Hematopoietic multipotent progenitor cell treated with erythropoietin and hydrocortisone succinate and interleukin-3 and kit ligand, for 17 days (in vitro differentiated cells): ENCODE measurements at places on chromosomes 3 and 15.

GRCh38 chr3:33179132-33179531 is 39.5 kb downstream of the SUSD5 start:
- no peak for DNase-seq

- no peak for DNase-seq
Measured at GRCh38 chr15:89728254-89728653, 22.8 kb downstream of the MESP1 start.

DNA sequence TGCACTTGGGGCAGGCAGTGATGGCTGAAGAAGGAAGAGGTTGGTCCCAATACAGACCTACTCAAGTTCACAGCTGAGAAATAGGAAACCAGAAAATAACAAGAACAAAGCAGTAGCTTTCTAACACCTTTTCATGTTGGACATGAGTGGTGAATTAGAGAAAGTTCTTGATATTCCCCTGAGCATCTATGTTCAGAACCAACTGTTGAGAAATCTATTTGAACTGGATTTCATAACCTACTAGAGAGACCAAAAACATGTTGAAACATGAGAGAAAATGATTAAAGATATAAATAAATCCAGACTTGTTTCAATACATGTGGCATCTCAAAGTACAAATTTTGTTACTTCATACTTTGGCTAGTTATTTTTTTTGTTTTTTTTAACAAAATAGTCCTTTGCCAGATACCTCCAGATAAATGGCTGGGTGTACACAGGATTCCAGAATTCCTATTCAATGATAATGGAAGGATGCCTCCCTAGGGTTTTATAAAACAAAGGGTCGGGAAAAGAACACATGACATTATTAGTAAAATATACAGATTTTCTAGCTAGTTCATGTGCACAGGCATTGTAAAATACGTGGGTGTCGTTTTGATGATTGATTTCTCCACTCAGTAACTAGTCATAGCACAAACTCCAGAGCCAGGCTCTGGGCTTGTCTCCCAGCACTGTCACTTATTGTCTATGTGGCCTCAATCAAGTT is 34.4 kb upstream of the TNFSF10 start:
- DNase-seq = no peak

GRCh38 chr15:83588441-83588840 is 65.5 kb upstream of the ADAMTSL3 start:
- no peak for DNase-seq

DNA sequence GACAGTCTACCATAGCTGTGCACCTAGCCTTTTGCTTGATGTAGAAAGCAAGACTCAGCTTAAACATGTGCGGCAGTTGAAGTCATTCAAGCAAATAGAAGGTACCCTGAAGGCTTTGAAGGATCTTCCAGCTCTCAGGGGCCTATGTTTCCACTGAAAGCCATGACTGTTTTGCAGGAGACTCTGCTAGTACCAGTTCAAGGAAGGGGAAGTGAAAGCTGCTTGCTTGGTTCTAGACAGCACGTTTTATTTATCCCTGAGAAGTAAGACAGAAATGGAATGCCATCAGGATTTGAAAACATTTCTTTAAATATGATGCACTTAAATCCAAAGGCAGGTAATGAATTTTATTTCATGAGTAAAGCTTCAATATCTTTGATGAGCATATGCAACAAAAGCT is 311.4 kb downstream of the PDCD6IP start:
- no peak for DNase-seq

GRCh38 chr3:170603770-170604510 is 18.1 kb upstream of the SLC7A14 start:
- no peak for DNase-seq

DNA sequence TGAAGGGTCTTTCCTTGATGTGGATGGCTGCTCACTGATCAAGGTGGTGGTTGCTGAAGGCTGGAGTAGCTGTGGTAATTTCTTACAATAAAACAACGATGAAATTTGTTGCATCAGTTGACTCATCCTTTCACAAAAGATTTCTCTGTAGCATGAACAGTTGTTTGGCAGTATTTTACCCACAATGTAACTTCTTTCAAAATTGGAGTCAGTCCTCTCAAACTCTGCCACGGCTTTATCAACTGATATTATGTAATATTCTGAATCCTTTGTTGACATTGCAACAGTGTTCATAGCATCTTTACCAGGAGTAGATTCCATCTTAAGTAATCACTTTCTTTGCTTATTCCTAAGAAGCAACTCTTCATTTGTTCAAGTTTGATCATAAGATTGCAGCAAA is 252.6 kb downstream of the UBE2E2 start:
- no peak for DNase-seq

DNA sequence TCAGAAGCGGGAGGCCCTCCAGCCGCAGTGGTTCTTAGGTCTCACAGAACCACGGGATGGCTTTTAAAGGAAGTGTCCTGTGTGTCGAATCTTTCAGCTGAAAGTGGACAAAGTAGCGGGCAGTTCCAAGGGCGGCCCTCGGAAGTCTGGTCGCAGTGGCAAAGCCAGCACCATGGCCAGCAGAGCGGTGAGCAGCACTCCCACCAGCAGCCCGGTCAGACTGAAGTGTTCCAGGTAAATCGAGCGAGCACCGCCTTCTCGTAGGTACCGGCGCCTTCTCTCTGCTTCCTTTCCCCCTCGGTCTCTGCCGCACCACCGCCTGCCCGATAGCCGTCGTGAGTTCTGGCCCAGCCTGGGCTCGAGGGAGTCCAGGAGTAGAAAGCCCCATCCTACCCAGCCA is 103.6 kb upstream of the ABHD17C start:
- no peak for DNase-seq

GRCh38 chr3:51498876-51499738 is 708 bp downstream of the DCAF1 start:
- peak; percentile 93 for DNase-seq

DNA sequence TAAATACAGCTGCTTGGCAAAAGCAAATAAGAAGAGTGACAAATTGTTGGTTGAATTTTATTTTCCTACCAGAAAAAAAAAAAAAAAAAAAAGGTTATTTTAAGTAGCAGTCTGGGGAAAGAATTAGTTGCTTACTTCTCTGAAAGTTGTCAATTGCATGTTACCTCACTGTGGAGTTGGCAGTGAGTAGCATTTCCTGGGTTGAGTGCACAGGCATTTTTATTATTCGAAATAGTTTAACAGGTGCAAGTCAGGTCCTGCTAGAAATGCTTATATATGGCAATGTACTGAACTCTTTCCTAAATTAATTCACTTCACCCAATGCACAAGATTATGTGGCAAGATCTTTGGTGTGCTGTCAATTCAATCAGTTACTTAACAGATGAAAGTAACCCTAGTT is 680.6 kb downstream of the EPHA3 start:
- DNase-seq = no peak

GRCh38 chr3:177338697-177339219 is 141.5 kb upstream of the TBL1XR1 start:
- no peak for DNase-seq

- no peak for DNase-seq
Measured at GRCh38 chr3:32220006-32220405, 18.5 kb upstream of the CMTM8 start.

GRCh38 chr3:127738192-127738840 is 65.6 kb downstream of the ABTB1 start:
- no peak for DNase-seq

- DNase-seq = peak; percentile 31
Measured at GRCh38 chr3:141878817-141879216, 2.4 kb downstream of the ATP1B3 start.

DNA sequence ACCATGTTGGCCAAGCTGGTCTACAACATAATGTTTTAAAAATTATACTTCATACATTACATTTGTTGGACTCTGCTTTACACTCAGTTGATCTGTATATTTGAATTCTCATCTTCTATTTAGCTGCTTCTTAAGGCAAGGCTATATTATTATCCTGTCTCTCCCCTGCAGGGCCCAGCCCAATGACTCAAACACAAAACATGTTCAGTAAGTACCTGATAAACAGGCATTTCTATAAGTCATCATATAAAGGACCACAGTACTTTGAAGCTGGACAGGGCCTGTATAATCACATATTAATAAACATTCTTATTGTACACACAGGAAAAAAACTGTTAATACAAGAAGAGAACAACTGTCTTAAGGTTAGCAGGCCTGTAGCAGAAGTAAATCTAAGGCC is 36.2 kb downstream of the NGLY1 start:
- DNase-seq = no peak

- DNase-seq = no peak
Measured at GRCh38 chr15:78261062-78261461, 3.3 kb upstream of the DNAJA4 start.

DNA sequence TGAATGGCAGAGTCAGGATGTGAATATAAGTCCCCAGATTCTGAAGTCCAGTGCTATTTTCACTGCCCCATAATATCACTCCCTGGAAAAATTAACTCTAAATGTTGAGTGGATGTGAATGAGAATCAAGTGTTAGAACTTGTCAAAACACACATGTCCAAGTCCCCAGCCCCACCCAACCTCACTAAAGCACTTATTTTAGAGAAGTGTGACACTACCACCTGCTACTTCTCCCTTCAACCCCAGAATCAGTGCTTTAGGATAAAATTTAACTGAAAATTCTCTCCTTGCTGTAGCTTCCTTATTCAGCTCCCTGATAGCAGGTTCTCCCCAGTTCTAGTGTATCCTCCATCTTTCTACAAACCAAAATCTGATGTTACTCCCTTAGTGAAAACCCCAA is 35.8 kb downstream of the HERC1 start:
- no peak for DNase-seq

DNA sequence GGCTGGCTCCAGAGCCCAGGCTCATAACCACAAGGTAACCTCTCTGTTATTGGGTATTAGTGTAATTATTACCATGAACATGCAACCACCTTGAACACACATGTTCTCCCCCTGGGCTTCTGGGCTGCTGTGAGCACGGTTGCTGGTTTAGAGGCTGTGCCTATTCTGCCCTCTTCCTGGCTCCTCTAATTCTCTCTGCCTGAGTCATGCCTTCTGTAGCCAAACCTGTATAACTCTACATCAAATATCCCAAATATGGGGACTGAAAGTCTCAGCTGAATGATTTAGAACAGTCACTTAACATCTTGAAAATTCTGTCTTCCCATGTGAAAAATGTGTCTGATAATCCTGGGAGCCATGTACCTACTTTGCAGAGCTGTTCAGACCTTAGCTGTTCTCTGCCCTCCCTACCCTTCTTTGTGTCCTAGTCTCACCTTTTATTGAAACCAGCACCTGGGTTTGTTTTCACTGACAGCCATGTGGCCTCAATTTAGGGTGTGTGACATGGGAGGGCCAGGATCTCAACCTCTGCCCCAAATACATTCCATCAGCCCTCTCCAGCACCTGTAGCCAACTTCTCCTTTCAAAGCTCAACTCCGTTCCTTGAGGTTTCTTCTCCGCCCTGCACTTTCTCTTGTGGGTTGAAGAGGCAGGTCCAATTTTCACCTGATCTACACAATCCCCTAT is 60.7 kb downstream of the PDZRN3 start:
- DNase-seq = no peak
